ENCODE measurements at places on chromosomes 6 and 20. TPM values are rescaled to one million over a fixed set of nuclear protein-coding genes. Genes with fewer than 3 reads are reported as not detected.

- no peaks in the 10 kb centered on the region for H3K4me1 ChIP-seq
- H3K27ac ChIP-seq: no peak overlapping the region
- H3K36me3 ChIP-seq: no peaks in the 10 kb centered on the region
- H3K4me3 ChIP-seq: no peak overlapping the region
- H3K27me3 ChIP-seq: no peaks in the 10 kb centered on the region
Observed at GRCh38 chr20:43096931-43097260, 92.8 kb downstream of the PTPRT start.

- no peaks in the 10 kb centered on the region for H3K4me1 ChIP-seq
- H3K36me3 ChIP-seq: no peaks in the 10 kb centered on the region
- peak; percentile 82 for DNase-seq
- no peak overlapping the region for H3K4me3 ChIP-seq
Observed at GRCh38 chr6:1596088-1596852, 13.4 kb upstream of the FOXC1 start.

- no peak for DNase-seq
- H3K27ac ChIP-seq: no peak overlapping the region
- H3K4me3 ChIP-seq: no peak overlapping the region
- H3K4me1 ChIP-seq: no peaks in the 10 kb centered on the region
- H3K36me3 ChIP-seq: no peaks in the 10 kb centered on the region
- H3K27me3 ChIP-seq: no peaks in the 10 kb centered on the region
Observed at GRCh38 chr20:49377326-49377725, 99.5 kb upstream of the ZNFX1 start.

GRCh38 chr6:139037490-139037889, 8.9 kb downstream of the ABRACL start:
- no peak overlapping the region for H3K27ac ChIP-seq
- H3K4me1 ChIP-seq: no peaks in the 10 kb centered on the region
- H3K4me3 ChIP-seq: no peak overlapping the region
- H3K36me3 ChIP-seq: no peaks in the 10 kb centered on the region
- no peaks in the 10 kb centered on the region for H3K27me3 ChIP-seq

DNA sequence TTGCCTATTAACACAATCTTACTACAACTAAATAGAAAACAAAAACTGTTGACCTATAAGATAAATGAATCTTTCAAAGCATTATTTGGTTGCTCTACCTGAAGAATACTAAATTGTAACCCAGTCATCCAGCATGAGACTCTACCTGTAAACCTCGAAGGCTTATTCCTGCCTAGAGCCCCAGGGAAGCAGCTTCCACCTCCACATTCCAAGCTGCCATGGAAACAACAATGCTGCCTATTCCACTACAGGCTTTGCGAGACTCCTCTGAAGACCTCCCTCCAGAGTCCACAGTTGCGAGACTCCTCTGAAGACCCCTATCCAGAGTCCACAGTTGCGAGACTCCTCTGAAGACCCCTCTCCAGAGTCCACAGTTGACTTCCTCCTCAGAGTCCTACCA, 15.7 kb downstream of the GMDS start:
- H3K4me1 ChIP-seq: no peaks in the 10 kb centered on the region
- no peak for DNase-seq
- H3K4me3 ChIP-seq: no peak overlapping the region
- H3K36me3 ChIP-seq: no peaks in the 10 kb centered on the region
- H3K27ac ChIP-seq: no peak overlapping the region

DNA sequence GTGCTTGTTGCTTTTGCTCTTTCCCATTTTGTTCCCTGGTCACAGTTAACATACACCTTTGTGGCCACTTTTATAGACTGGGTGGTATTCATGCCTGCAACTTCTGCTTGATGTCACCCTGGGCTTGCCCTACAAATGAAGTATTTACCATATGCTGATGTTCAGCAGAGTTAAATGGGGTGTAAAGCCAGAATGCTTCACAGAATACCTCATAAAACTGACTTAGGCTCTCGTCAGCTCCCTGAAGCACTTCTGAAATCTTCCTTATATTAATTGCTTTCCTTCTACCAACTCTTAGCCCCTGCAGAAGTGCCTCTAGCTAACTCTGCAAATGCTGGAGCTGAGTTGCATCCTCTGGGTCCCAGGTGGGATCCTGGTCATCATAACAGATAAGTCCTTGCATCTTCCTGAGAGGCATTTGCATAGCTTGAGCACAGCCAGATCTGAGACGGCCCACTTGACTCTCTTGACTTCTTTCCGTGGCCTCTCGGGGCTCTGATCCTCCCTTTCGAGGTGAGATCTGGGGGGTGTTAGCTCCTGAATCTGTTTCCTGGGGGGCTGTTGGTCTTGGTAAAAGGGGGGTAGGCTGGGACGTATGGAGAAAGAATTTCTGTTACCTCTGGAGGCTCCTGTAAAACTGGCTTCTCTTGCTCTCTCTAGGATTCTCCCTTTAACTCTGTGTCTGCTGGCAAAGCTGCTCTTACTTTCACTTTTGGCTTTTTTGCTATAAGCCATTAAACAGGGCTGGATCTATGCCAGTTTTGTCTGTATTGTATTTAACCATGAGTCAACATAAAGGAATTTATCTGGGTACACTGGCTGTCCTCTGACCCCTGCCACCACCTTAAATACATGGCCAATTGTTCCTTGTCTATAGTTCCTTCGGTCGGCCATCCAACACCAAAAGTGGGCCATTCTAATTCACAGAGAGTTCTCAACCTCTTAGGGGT, 223.0 kb upstream of the SYNCRIP start:
- H3K4me3 ChIP-seq: peak overlapping the region; percentile 59
- H3K27ac ChIP-seq: no peak overlapping the region
- H3K4me1 ChIP-seq: no peaks in the 10 kb centered on the region
- no peaks in the 10 kb centered on the region for H3K27me3 ChIP-seq

DNA sequence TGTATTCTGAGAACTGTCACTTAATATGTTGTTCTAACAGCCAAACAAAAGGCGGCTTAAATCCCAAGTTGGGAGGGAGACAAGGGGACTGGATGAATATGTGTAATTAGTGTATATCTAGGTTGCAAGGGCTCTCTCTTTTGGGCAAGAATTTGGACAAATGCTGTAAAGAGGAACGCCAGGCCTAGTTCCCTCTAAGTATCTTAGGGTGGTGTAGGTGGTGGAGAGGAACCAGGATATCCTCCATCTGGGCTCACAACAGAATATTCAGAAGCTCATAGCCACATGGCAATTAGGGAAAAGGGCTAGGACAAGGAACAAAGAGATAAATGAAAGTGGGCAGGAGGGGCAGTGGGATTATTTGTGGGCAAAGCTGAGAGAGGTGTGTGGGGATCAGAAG, 149.5 kb downstream of the LRFN2 start:
- H3K4me1 ChIP-seq: no peaks in the 10 kb centered on the region
- no peak for DNase-seq
- no peak overlapping the region for H3K27ac ChIP-seq
- no peaks in the 10 kb centered on the region for H3K36me3 ChIP-seq

The TUBB1 gene
- total RNA-seq: not detected

The TMEM14A gene
- total RNA-seq: 19.7 TPM

The ARFGEF3 gene
- total RNA-seq: 1.9 TPM

Measured in breast epithelium (tissue), 4 donors.